ENCODE measurements at places on chromosomes 7 and 10.
A peak's percentile ranks its signal among the peaks of the same experiment; 100 is the strongest.

DNA sequence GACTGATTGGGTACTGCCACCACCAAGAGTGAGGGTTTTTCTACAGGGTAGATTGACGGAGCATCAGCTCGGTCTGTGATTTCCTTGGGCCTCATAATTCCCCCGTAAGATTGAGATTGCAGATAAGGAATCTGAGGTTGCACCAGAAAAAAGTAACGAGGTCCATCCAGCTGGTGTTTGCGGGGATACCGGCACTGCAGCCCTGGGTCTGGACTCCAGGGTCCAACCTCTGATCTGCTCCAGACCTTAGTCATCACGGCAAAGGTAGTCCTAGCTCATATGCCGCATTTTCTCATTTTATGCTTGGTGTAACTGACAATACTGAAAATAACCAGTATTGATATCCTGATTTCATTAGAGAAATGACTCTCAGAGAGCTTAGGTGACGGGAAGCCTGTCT lies 3.9 kb downstream of the CARD11 start:
- no peak for DNase-seq

- no peak for DNase-seq
Measured at GRCh38 chr7:128154504-128154903, 86.6 kb upstream of the LEP start.

GRCh38 chr10:127738512-127739424 lies 1.8 kb downstream of the FOXI2 start:
- no peak for DNase-seq

GRCh38 chr10:80458263-80458625 lies 4.1 kb downstream of the TSPAN14 start:
- no peak for DNase-seq

GRCh38 chr10:121305066-121305465 lies 293.2 kb downstream of the FGFR2 start:
- DNase-seq = no peak

DNA sequence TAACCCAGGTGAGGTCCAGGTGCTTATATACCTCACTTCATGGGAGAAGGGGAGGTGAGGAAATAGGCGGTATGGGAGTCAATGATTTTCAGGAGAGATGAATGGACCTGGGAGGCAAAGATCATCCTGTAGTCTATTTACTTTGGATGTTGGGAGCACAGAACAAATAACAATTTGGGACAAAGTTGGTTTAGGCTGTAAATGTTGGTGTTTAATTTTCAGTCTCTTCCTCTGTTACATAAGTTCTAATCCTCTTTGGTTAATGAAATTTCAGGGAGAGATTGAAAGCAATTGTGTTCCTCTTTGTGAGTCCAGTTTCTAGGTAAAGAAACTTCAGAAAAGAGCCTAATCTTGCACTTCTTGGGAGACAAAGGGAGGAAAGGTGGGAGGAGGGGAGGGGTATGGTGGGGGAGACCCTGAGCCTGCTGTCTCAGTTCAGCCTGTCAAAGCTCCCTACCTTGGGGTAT lies 46.9 kb downstream of the AKR1C4 start:
- DNase-seq = no peak

DNA sequence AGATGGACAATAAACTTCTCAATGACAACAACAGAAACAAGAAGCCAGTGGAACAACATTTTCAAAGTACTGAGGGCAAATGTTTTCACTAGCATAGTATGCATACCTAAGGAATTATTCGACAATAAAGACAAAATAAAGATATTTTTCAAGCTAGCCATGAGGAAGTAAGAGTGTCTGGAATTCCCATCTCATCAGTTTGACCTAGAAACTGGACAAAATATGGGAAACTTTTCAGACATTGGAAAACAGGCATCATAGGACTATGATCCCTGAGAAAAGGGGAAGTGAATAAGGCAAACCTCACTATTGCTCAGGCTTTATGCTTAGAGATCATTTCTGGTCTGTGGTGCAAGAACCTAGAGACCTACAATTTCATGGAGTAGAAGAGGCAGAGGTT lies 86.3 kb downstream of the OAT start:
- DNase-seq = no peak

DNA sequence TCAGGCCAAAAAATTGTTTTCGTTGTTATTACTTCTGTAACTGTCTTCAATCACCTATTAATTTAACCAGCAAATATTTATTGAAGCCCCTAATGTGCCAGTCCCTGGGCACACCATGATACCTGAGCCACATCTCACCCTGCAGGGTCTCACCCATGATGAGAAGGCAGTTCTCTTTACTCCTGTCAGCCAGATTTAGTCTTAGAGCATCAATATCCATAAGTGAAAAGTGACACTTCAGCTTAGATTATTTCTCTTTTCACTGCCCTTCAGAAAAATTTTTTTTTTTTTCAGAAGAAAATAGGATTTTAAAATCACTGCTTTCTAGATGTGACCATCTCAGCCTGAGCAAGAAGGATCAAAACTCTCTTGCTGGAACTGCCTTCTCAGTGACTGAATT lies 258.6 kb upstream of the NFE2L3 start:
- no peak for DNase-seq

- no peak for DNase-seq
Measured at GRCh38 chr7:1561036-1561940, 5.3 kb upstream of the TMEM184A start.

GRCh38 chr7:103715376-103716120 lies 269.5 kb upstream of the SLC26A5 start:
- DNase-seq = no peak

- DNase-seq = no peak
Measured at GRCh38 chr10:104521901-104522694, 119.0 kb upstream of the SORCS3 start.

GRCh38 chr10:6089334-6090219 lies 743 bp downstream of the RBM17 start:
- peak; percentile 52 for DNase-seq

GRCh38 chr7:42744746-42745145 lies 167.1 kb downstream of the C7orf25 start:
- DNase-seq = no peak

- no peak for DNase-seq
Measured at GRCh38 chr10:10477844-10478243, 539.8 kb upstream of the CELF2 start.

DNA sequence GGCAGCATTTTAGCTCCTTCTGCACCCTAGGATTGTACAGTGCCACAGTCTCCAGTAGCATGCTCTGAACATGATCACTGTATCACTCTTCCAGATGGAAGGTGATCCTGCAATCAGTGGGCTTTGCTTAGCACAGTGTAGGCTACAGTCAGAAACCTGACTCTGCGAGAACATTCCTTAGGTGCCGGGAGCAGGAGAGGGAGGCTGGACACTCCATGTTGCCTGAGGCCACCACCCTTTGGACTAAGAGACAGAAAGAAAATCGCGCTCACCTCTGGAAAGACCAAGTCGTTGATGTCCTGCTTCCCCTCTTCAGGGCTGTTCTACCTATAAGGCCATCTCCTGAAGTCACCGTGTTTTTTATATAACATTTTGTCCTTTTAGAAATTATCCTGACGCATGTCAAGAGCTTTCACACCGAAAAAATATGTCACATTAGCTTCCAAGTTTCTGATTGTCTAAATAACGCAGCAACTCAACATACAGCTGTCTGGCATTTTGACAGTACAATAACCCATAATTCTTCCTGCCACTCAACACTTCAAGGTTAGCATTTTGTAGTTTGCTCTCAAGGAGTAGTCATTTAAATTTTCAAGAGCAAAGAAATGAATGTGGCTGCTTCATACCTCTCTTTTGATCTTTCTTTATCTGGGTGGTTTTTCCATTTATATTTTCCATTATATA lies 563.1 kb downstream of the LRMDA start:
- DNase-seq = no peak

GRCh38 chr10:98582363-98582762 lies 135.6 kb upstream of the HPS1 start:
- DNase-seq = no peak

Measured in muscle of back (tissue), 13 donors.